Muscle of leg (tissue), 16 donors: ENCODE measurements at places on chromosomes 7 and 10.

- no peak for DNase-seq
Observed at GRCh38 chr7:102326157-102326889, 29.9 kb downstream of the SPDYE6 start.

DNA sequence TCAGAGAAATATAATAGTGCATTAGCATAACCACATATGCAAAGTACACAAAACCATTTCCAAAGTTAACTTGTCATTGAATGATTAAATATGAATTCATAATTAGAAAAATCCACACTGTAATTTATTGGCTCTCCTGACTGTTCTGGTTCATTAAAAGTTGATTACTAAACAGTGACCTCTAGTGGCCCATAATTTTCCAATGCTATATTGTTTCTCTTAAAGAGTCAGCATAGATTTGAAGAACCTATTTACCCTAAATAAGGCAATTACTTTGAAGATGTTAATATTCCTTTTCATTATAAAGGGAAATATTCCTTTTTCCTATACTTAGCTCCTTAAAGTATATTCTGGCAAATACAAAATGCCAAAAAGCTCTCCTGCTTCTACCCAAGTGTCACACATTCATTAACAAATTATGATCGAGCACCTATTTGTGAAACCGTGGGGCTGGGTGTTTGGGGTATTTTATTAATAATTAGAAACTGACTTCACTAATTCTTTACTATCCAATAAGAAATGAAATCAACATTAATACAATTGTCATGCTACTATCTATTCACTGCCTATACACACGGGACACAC is 86.2 kb downstream of the HIBADH start:
- DNase-seq: peak; percentile 67

DNA sequence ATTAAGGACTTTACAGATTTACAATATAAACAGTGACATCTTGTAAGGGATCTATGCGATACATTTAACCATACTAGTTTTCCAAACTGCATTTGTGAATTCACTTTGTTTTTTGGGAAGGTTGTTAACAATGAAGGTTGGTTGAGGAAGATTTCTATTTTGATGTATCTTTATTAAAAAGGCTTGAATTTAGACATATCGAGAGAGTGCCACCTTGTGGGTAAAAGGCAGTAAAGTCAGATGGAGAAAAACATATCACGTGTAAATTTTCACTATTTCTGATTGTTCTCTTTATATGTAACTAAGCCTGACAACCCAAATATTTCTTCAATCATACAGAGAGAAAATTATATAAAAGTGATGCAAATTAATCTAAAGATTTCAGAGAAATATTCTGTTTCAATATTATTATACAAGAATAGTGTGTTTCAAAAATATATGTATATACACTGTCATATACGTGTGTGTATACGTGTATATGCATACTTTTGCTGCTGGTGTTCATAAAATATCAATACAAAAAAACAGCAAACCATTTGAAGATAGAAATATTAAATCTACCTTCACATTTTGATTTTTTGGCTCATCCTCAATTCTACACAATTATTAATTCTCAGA is 988.6 kb downstream of the SORCS1 start:
- DNase-seq: peak; percentile 33

DNA sequence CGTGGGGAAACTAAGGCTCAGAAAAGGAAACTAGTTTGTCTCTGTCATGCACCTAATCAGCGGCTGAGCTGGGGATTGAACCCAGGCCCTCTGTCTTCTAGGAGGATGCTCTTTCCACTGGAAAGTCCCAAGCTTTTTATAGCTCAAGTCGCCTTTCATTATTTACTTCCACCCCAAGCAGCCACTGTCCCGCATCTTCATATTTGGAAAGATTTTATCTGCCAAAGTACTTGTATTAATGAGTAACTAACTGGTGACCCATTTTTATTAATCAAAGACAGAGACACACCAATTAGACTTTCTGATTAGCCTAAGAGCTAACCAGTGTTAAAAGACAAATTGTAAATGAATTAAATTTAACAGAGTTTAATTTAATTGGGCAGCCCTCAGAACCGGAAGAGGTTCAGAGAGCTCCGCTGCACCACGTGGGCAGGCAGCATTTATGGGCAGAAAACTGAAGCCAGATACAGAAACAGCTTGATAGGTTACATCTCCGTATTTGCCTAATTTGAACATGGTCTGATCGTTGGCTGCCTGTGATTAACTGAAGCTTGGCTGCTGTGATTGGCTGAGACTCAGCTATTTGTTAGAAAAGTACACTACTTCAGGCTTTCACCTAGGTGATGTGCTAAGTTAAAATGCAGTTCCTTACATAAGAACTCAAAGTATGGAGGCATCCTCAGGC is 78.5 kb upstream of the PDCD4 start:
- no peak for DNase-seq

- DNase-seq: no peak
Observed at GRCh38 chr7:117667456-117667855, 187.6 kb downstream of the CFTR start.

DNA sequence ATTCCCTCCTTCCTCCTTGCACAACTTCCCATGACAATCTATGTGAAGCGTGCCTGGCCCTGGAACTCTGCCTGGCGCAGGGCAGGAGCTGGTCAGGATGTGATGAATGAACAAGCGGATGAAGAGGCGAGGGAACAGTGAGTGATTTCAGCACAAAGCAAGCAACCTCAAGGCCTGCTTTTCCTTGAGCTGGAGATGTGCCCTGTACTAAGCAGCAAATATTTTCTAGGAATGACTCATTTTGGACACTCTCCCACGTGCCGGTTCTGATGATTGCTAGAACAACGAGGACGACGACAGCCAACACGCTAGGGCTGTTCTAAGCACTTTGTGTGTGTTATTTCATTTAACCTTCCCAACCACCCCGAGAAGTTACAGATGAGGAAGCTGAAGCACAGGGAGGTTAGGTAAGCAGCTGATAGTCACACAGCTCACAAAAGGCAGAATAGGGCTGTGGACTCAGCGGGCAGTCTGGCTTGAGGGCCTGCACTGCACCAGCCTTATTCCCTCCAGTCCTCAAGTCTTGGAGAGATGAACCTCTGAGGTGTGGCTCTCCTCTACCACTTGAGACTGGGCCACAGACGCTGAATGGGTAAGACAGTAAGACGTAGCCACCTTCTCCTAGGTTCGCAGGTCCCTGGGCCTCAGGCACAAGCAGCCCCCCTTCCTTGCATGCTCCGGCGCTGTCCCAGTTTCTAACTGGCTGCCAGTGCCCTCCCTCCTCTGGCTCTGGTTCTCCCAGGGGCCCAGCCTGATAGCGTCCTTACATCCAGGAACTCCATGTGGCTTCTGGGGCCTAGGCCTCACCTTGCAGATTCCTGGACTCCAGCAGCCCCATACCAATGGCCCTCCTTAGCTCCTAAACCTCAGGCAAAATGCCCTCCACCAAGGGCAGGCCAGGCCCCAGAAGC is 59.0 kb downstream of the YKT6 start:
- peak; percentile 91 for DNase-seq

DNA sequence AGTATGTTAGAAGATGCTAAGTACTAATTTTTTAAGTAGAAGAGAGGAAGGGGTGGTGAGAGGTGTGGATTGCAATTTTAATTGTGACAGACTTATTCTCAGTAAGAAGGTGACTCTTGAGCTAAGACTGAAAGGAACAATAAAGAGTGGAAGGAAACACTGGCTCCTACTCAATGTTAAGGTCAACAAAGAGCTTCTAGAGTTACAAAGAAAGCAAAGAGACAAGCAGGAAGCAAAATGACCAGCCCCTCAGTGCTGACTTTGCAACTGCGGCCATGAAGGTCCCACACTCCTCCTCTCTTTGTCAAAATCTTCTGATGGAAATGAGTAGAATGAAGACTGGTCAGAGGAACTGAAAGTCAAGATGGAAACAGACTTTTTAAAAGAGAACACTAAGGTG is 79.9 kb upstream of the FOXI2 start:
- no peak for DNase-seq

DNA sequence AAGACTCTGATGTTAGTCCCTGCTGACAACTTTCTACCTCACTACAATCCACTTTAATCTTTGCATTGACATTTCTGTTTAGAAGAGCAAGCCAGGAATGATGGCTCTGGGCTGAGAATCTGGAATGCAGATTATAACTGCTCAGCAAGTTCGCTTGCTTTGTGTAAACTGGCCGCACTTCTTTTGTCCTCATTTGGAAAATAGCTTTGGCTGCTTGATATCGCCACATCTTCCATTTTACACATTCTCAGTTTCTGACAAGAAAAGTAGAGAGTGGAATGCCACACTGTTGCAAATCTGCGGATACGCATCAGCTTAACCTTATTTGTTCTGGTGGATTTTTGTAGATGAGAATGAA is 429.8 kb downstream of the KCNMA1 start:
- peak; percentile 57 for DNase-seq

- DNase-seq: no peak
Observed at GRCh38 chr7:90666186-90666585, 70.1 kb downstream of the CDK14 start.

- DNase-seq: peak; percentile 56
Observed at GRCh38 chr10:119025336-119025735, 4.2 kb upstream of the NANOS1 start.

DNA sequence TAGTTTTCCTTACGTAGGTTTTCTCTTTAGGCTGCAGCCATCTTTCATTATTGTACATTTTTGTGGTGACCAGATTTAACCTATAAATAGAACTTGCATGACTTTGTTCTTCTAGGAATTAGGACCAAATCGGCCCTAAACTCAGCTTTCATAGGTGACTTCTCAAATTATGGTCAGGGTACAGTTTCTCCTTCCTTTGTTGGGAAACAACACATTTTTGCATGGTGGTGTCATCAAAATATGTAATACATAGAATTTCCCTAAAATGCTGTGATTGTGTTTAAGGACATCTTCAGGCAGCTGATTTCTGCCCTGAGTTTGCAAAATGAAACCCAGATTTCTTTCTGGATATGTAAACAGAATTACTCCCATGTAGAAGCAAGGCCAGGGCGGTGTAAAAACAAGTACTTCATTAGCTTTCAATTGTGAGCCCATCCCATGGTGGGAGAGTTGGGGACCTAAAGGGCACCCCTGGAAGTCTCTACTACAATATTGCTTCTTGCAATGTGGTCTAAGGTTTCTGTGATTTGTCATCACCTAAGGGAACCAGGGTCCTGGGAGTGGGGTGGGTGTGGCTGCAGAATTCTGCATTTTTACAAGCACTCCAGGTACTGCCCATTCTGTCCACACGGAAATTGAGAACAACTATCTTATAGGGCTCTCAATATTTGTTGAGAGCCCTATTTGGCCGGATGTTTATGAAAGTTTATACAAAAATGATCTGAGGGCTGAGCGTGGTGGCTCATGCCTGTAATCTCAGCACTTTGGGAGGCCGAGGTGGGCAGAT is 121.0 kb upstream of the FAM171A1 start:
- DNase-seq: no peak

DNA sequence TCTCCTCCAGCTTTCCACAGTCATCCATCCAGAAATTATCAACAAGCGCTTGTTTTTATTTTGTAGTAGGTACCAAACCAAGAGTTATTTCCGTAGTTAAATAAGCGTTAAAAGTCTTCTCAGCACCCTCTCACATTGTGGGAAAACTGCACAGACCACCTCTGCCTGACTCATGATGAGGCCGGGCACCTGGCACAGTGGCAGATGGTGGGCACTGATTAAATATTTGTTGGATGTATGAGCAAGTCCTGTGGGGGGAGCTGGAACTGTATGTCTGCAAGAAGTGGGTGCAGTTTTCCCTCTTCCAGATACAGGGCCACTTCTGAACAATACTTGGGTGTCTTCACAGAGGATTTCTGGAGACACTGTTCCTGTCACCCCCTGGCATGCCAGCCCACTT is 5.3 kb upstream of the REPIN1 start:
- DNase-seq: no peak

- DNase-seq: no peak
Observed at GRCh38 chr7:73618538-73618937, 5.8 kb downstream of the MLXIPL start.

DNA sequence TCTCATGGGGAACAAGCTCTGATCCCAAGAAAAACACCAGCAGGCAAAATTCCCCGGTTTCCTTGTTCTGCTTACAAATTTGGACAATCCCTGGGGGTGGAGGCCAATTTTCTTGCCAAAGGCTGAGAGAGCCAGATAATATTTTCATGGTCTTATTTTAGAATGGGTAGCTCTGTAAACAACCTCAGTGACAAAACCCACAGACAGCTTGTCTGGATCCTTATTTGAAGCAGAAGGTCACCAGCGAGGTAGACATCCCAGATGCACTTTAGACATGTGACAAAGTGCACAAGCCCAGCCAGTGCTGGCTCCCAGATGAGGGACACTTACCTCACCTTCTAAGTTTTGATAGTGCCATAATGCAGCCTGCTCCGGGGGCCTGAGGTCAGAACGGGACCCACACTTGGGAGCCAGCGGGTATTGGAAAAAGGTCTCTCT is 102.6 kb upstream of the DDC start:
- peak; percentile 26 for DNase-seq

- DNase-seq: peak; percentile 80
Observed at GRCh38 chr10:103759100-103759781, 96.1 kb downstream of the SH3PXD2A start.

DNA sequence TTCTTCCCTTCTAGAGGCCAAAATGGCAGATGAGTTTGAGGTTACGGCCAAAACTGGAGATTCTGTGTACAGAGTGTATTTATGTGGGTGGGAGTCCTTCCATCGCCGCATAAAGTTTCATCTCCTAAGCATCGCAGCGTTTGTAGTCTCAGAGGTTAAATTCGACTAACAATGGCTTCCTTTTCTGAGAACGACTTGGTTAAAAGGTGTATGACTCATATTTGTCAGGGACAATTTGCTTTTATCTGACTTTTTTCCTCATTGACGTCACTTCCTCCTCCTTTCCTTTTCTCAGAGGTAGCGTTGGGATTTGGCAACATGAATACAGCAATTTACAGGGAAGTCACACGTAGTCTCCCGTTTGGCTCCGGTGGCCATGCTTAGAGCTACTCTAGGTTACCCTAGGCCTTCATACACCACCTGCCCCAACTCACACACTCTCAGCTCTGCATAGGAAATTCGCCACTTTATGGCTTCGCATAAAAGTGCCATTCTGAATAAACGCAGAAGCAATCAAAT is 37.6 kb upstream of the TCF7L2 start:
- peak; percentile 35 for DNase-seq

DNA sequence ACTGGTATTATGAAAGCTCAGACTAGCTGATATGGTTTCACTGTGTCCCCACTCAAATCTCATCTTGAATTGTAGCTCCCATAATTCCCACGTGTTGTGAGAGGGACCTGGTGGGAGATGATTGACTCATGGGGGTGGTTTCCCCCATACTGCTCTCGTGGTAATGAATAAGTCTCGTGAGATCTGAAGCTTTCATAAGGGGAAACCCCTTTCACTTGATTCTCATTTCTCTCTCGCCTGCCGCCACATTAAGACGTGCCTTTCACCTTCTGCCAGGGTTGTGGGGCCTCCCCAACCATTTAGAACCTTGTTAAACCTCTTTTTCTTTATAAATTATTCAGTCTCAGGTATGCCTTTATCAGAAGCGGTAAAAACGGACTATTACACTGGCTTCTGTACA is 40.3 kb downstream of the COL13A1 start:
- DNase-seq: no peak

DNA sequence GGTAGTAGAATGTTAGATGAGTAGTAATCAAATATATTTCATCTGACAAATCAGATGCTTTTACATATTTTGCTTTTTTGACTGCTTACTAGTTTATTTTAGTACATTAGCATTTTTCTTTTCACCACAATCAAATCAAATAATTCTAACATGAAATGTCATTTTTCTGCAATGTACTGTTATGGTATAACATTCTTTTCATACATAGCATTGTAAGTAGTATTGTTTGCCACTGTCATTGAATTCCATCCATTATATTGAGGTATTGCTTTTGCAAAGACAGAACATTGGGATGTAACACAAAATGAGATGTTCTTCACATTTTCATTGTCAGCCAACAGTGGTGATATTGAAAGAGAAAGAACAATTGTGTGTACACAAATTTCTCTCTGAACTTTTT is 107.4 kb downstream of the TRIL start:
- DNase-seq: no peak
